ENCODE measurements at places on chromosomes 7 and 10. TPM values are rescaled to one million over a fixed set of nuclear protein-coding genes. Genes with fewer than 3 reads are reported as not detected.

MYPN gene
- total RNA-seq: not detected

FAM237B gene
- total RNA-seq: not detected

DNA sequence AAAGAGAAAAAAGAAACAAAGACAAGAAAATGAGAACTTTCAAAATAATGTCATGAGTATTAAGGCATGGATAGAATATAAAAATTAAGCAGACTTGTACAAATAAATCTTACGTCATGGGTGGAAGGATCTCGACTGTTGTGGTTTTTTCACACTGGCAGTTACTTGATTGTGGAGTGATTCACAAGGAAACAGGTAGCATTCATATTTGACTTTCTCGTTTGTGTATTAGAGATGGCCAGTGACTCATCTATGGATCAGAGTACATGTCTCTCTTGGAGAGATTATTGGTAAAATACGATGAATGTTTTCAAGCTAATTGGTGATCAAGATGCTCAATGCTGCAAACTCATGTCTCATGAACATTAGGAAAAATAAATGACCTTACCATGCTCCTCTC, 564.3 kb downstream of the GATA3 start:
- DNase-seq: no peak

DNA sequence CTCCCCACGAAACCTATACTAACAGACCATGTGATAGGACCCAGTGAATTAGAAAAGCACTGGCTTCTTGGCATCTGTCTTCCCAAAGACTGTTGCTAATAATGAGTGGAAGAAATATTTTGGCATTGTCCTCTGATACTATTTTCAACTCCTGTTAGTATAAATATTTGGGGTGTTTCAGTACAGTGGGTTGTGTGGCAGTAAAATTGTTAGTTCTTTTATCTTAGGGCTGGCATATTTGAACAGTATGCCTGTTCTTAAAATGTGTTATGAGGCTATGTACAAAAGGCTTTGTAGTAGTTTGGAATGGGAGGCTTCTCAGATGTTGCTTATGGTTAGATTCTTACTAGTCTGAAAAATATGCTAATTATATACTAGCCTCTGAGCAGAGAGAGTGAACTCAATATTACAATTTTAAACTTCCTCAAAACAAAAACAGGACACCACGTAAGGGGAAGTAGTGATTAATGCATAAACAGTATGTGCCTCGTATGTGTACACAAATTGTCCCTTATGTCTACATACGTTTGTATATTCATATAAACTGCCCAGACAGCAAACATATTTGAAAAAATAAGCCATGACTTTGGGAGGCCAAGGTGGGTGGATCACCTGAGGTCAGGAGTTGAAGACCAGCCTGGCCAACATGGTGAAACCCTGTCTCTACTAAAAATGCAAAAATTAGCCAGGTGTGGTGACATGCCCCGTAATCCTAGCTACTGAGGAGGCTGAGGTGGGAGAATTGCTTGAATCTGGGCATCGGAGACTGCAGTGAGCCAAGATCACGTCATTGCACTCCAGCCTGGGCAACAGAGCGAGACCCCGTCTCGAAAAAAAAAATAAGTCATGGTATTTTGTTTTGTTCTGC, 115.4 kb downstream of the ARID5B start:
- no peak for DNase-seq

RSU1 gene
- total RNA-seq: 125 TPM

GRCh38 chr7:23246555-23246954, at the start of gene GPNMB:
GPNMB (plus strand) TSS chr7:23246775; CDS start chr7:23246858, 83 bp downstream.
- no peak for DNase-seq

TCF7L2 gene
- 60.1 TPM for total RNA-seq

ABCB4 gene
- total RNA-seq: 1.3 TPM

MAT1A gene
- 0.13 TPM for total RNA-seq

IDI2 gene
- total RNA-seq: not detected

GRCh38 chr10:16440396-16441133, 3.8 kb downstream of the PTER start:
- DNase-seq: no peak

HECW1 gene
- 2.6 TPM for total RNA-seq

- DNase-seq: no peak
These were observed 895 bp upstream of the ZNF804B start for GRCh38 chr7:88758381-88759229.

DNA sequence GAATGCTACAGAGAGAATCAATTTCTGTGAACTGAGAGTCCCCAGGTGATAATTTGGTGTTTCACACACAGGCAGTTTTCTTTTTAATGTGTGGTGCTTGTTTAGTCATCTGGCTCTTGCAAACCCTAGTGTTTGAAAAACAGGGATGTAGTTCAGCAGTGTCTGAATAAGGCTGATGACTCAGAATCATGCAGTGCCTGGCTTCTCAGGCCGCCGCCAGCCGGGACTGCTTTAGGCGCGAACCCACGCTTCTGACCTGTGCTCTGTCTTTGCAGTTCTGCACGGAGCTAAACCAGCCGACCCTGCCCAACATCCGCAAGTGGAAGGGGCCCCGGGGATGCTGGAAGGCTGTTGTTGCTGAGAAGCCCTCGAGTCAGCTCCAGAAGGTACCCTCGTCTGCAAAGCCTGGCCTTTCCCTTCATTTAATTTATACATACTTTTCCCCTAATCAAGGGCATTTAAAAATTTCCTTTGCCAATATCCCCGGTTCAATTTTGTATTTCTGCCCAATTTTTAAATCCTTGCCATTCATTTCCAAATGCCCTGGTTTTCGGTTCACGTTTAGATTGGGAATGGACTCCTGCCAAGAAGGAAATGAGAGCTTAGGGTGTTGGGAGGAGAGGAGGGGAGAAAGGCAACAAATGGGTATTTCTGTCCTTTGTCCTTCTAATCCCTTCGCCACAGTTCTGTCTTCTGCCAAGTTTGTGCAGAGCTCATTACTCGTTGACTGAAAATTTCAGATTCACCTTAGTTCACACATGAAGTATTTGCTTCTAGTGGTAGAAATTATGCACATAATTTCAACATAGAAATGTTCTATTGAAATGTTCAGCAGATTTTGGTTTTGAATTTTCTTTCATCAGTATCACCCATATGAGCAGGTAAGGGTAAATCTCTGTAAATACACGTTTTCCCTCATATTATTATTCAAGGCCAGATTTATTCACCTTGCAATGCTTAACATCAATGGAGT, 108.5 kb upstream of the ANLN start:
- DNase-seq: no peak

KCND2 gene
- total RNA-seq: 2.9 TPM

DNA sequence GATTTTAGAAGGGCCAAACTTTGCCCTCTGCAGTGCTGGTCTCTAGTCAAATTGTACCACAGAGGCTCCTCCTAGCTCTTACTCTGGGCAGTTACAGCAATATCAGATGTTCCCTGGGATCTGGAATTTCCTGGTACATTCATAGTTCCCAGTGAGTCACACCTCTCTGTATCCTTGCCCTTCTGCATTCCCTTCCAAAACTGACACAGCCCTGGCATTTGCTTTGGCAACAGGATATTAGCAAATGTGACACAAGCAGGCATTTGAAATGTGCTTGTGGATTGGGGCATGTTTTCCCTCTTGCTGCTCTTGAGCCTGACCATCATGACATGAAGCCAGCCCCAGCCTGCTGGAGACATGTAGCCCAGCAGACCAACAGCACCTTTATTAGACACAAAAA, 284.7 kb upstream of the AKR1E2 start:
- DNase-seq: no peak

DNA sequence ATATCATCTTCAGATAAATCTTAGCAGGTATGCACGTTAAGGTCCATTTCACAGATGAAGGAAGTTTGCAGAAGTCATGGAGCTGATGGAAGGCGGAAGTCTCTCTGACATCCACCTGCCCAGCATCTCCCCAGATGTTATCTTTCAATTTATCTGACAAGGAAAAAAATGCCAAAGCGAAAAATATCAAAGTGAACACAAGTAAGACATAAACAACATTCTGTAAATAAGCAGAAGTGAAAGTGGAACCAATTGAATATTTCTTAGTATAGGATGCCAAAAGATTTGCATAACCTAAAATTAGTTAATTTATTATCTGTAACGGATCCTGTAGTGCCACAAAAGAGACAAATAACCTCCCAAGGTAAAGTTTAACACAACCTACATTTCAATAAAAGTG, 73.6 kb upstream of the NEBL start:
- no peak for DNase-seq

GRCh38 chr7:151660141-151660540, 140.4 kb upstream of the RHEB start:
- DNase-seq: no peak

WDR86 gene
- total RNA-seq: 19.4 TPM

GRCh38 chr10:112753961-112754411, 196.1 kb upstream of the TCF7L2 start:
- no peak for DNase-seq

HYAL4 gene
- total RNA-seq: not detected

NPSR1 gene
- total RNA-seq: not detected

IQUB gene
- 0.10 TPM for total RNA-seq

- DNase-seq: no peak
These were observed 76.1 kb upstream of the ZEB1 start for GRCh38 chr10:31242902-31243301.

GRCh38 chr10:124210263-124210662, 116.9 kb upstream of the CHST15 start:
- DNase-seq: no peak

- no peak for DNase-seq
These were observed 153.2 kb upstream of the ADCY1 start for GRCh38 chr7:45420843-45421495.

- no peak for DNase-seq
These were observed 913.3 kb upstream of the AUTS2 start for GRCh38 chr7:68684996-68685395.

Measured in mesenteric fat pad (tissue), 1 donor.